Cardiac muscle cell (in vitro differentiated cells and primary cell): ENCODE measurements at places on chromosomes 7 and 10.

DNA sequence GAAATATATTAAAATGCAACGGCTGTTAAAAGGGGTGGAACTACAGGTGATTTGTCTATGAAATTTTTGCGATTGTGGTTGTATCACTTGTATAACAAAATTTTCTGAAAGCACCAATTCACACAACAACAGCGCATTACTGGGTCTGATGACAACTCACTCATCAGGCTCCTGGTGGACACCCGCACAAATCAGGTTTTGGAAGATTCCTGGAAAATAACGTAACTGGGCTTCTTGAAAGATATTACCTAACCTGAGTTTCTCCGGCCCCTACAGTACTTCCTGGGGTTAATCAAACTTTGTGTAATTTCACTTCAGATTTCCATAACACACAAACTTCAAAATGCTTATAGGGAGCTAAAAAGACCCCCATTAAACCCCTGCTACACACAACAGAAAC is 7.6 kb downstream of the SNX8 start:
- DNase-seq, result no peak

DNA sequence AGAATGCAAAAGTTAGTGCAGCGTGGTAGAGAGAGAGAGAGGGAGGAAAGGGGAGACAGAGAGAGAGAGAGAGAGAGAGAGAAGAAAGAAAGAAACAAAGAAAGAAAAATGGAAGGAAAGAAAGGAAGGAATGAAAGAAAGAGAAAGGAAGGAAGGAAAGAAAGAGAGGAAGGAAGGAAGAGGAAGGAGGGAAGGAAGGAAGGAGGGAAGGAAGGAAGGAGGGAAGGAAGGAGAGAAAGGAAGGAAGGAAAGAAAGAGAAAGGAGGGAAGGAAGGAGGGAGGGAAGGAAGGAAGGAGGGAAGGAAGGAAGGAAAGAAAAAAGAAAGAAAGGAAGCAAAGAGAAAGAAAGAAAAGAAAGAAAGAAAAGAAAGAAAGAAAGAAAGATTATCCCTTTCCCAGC is 209.8 kb upstream of the MYO3A start:
- no peak for DNase-seq

- no peak for DNase-seq
Measured at GRCh38 chr10:7007600-7008190, 403.1 kb downstream of the SFMBT2 start.

DNA sequence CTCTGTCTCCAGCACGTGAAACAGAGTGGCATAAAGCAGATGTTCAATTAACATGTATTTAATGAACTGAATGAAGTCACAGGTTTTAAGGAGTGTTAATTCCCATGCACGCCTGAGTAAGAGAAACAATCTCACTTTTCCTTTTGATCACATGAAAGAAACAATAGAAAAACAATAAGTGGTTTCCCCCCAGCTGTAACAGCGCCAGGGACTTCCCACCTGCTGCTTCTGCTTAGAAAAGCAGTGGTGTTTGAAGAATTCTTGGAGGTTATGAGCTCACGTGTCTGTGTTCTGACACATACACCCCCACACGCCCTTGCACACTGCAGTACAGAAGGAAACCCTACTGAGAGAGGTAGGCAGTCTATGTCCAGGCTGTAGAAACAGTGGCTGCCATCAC is 51.3 kb upstream of the FRMD4A start:
- no peak for DNase-seq

GRCh38 chr7:24227603-24228359 is 56.2 kb upstream of the NPY start:
- DNase-seq, result no peak

GRCh38 chr7:1236132-1236661 is 3.5 kb downstream of the UNCX start:
- DNase-seq, result no peak

DNA sequence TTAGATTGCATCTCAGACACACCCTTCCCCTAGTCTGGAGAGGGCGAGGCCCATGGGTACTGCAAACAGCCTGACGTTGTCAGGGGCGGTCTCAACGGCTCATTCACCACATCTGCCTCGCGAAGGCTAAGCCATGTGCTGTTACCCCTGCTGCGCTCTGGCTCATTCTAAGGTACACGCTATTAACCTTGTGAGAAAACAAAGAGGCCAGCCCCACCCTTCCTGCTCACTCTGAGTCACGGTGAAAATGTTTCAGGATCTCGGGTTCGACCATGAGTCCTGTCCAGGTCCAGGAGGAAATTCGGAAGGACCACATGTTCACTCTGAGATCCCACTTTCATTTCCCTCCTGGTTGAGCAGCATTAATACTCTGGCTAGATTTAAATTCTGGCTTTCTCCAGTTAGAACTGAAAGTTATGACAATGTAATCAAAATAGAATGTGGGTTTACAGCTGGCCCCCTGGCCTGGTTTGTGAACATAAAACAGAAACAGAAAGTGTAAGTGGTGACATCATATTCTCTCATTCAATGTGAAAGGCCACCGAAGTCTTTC is 55.2 kb downstream of the EGFR start:
- peak; percentile 72 for DNase-seq

- no peak for DNase-seq
Measured at GRCh38 chr10:7544203-7544602, 122.6 kb downstream of the ITIH5 start.

- DNase-seq, result peak; percentile 66
Measured at GRCh38 chr7:134782121-134782623, 2.7 kb downstream of the CALD1 start.

- DNase-seq, result peak; percentile 61
Measured at GRCh38 chr7:133365917-133366316, 113.0 kb downstream of the EXOC4 start.

DNA sequence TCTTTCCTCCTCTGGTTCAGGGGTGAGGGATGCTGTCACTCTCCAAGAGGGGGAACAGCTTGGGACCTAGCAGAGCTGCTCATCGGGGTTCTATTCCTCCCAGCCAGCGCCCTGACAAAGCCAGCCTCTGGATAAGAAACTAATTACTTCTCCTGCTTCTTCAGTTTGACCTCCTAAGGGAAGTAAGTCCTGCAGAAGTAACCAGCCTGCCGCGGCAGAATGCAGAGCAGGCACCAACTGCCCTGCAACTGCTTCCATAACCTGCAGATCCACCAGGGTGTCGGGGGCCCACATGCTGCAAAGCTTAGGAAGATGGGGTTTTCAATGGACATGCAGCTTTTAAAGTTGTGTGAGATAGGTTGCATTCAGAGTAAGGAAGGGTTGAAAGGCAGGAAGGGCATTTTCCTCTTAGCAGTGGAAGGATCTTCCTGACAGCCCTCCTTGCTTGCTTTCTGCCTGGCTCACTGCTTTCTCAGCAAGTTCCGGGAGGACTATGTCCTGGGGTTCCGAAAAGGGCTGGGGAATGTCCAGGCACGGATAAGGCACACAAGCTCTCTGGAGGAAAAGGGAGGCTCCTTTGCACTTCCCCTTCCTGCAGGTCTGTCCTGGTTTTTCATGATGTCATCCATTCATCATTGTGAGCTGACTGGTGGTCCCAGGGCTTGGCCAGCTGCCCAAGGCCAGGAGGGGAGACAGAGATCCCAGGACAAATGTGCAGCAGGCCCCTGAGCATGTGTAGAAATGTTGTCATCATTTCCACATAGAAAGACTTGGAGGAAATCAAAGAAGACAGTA is 24.3 kb upstream of the CALU start:
- no peak for DNase-seq
